ENCODE measurements at places on chromosomes 11 and 22.

DNA sequence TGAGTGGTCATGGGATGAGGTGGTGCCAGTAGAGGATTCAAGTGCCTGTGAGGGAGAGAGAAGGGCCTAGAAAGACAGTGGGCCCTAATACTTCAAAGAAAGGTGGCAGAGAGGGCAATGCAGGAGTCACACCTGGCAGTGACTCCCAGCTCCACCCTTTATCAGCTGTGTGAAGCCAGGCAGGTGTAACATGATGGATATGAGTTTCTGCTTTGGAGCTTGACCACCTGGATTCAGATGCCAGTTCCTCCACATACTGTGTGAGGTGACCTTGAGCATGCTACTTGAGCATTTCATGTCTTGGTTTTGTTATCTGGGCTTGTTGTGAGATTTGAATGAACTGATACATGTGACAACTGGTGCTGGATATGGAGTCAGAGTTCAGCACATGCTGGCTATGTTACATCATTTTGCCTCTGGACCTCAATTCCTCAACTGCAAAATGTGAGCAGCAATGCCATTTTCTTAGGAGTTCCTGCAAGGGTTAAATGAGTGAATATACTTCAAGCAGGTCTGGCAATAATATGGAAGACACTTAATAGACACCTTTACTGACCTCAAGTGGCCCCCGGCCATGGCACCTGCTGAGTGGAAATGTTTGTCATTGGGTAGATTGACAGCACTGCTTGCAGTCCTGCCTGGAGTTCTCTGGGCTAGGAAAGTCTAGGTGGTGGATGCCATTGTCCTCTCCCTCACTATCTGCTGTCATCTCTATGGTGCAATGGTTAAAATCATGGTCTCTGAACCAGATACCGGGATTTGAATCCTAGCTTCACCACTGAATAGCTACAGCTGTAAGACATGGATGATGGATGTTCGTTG is 83.3 kb downstream of the MICAL2 start:
- no peak for DNase-seq

DNA sequence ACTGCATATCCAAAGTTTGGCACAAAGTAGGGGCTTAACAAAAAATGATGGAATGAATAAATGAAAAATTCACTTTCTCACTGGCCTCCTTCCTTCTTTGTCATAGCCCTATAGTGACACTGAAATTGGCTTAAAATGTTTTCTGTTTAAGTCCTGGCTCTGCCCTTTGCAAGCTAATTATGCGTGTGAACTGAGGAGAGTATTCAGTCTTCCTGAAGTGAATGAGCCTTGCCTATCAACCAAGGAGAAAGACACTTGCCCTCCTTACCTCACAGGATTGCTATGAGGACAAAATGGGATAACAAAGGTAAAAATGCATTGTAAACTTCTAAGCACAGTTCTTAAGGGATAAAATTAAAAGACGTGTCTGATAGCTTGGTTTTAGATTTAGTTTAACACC is 729.8 kb upstream of the ANO3 start:
- no peak for DNase-seq

DNA sequence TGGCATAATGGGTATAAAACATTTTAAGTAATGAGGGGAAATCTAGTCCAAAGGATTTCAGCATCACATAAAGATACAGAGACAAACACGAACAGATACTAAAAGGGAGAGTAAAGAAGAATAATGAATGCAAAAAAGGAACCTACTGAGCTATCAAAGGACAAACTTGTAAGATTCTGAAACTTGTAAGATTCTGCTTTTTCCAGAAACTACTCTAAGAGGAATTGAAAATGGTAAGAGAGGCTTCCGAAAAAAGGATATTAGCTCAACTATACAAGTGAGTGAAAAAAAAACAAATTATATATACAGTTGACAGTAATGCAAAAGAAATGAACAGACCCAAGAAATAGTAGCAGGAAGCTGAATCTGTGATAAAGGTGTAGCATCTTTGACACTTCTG is 37.7 kb downstream of the POLD3 start:
- no peak for DNase-seq

DNA sequence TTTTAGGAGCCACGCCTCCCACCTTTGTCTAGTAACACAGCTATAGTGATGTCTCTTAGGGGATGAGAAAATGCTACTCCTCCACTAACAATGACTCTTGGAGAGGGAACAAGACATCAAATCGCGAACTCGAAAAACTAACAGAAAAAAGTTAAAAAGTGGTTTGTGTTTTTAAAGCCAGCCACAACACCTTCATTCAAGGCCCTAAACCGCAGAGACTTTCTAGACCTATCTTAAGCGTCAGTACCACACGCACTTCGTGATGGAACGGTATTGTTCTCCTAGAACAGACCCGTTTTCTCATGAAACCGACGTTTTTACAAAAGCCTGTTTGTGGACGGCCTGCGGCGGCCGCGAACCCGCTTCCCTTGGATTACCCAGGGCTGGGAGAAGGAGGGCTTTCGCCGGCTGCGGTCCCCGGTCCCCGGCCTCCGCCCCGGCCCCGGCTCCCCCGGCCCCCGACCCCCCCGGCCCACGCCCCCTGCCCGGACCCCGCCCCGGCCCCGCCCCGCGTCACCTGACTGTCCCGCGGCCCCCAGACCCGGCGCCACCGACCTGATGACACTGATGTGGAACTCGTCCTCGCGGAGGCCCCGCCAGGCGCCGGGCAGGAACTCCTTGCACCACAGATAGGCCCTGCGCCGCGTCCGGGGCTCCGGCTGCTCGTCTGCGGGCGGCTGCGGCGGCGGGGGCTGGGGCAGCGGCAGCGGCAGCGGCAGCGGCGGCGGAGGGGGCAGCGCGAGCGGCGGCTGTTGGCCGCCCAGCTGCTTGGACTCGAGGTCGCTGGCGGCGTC is 718 bp downstream of the CHKA start:
- DNase-seq: no peak

GRCh38 chr22:33300165-33300564 is 242.0 kb upstream of the SYN3 start:
- DNase-seq: no peak

- DNase-seq: no peak
Observed at GRCh38 chr11:11620173-11620920, 1.5 kb downstream of the GALNT18 start.
